ENCODE measurements at places on chromosomes 5 and 9.

GRCh38 chr9:3887221-3887653 lies 361.4 kb upstream of the RFX3 start:
- DNase-seq: no peak

DNA sequence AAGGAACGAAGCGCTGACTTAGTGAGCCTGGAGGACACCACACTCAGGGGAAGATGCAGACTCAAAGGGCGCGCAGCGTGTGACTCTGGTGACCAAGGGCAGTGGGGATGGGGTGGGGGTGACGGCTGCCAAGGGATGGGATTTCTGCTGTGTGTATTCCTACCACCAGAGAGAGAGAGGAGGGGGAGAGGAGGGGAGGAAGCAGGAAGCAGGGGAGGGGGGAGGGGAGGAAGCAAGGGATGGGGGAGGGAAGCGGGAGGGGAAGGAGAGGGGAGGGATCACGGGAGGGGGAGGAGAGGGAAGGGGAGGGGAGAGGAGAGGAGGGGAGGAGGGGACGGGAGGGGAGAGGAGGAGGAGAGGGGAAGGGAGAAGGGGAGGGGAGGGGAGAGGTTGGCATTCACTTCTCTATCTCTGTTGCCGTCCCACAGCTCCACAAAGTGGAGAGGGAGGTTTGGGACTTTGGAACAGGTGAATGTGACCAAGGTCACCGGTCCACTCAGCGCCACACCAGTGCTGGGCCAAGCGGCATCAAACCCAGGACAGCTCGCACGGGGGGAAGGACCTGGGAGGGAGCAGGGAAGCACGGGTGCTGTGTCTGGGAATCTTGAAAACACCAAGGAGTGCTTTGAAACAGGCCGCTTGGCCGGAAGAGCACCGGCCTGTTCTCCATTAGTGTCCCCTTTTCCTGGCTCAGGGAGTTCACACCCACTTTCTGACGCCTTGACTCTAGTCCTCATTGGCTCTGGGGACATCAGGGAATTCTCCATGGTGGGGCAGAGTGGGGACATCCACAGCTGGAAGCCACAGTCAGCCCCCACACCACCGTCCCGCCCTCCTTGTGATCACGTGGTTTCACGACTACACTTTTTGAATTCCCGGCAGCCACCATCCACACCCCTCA lies 77.4 kb downstream of the VAV2 start:
- DNase-seq: no peak

DNA sequence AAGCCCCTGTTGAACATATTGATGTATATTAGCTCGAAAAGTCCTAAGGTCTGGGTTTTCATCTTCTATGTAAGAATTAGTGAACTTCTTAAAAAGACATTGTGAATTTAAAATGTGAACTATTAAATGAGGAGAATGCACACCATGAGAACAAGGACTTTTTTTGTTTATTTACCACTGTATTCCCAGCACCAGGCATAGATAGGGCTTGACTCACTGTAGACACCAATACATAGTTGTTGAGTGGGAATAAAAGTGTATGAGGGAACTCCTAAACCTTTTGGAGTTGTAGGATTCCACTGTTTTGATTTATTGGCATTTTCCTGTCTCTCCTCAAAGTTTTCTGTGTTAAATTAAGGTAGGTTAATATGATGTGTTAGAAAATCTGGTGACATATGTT lies 40.3 kb downstream of the NNT start:
- no peak for DNase-seq

GRCh38 chr9:137193771-137194170 lies 5.3 kb downstream of the SSNA1 start:
- DNase-seq: no peak

DNA sequence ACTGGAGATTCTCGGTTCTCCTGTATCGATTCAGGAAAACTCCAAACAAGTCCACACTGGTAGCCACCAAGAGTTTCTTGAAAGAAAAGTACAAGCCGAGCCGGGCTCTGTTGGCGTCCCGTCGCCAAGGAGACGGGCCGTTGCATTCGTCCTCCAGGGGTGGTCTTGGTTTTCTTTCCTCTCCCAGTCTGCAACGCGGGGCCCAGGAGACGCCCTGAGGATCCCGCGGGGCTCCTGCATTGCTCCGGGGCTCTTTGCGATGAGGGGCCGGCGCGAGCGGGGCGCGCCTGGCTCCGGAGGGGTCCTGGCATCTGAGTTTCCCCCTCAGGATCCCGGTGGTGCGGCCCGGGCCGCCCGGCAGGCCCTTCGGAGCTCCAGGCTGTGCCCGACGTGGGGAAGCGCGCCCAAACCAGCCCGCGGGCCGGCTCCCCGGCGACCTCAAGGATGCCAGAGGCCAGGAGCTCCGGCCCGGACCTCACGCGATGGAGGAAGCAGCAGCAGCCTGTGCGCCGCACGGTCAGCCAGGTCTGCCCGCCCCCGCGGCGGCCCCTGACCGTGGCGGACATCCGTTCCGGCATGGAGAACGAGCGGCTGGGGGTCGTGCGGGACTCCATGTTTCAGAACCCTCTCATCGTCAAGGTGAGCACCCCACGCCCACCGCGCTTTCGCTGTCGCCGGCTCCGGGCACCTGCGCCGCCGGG lies at the start of gene CFAP77:
Gene CFAP77, plus strand, starts transcription at position 384 of the 701 bp plus-strand sequence. Its CDS starts 61 bp downstream, at position 445.
- no peak for DNase-seq

DNA sequence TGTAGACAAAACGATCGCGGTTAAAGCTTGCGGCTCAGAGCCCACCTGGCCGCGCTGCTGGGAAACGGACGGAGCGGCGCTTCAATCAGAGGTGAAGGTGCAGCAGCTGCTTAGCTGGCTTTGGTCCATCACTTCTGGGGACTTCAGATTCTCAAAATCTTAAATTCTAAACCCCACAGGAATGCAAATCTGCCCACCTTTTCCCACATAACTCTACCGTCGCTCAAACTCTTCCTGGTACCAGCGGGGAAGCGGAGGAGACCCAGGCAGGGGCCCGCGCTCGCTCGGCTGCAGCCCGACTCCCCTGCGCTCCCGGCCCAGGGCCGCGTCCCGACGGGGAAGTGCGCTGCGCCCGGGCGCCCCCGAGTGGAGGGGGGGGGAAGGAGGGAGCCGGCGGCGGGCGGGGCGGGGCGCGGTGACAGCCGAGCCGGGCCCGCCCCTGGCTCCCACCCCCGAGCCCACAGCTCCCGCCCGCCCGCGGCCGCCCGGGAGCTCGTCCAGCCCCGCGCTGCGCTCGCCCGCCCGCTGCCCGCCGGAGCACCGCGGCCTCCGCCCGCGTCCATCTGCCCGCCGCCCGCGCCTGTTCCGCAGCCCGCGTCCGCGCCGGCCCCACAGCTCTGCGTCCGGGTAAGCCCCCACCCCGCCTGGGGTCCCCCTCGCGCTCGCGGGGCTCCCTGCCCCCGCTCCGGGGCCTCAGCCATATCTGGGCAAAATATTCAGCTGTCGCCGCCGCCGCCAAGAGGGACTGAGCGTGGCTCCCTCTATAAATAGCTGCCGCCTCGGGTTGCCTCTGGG lies at the start of gene TMOD1:
Gene TMOD1, plus strand, starts transcription at position 490 of the 795 bp plus-strand sequence. CDS start 22,523 bp downstream, outside the sequence.
- no peak for DNase-seq

- DNase-seq: peak; percentile 60
Measured at GRCh38 chr5:15008476-15008875, 136.9 kb upstream of the ANKH start.

- peak; percentile 16 for DNase-seq
Measured at GRCh38 chr5:174410716-174411478, 313.5 kb upstream of the MSX2 start.

- no peak for DNase-seq
Measured at GRCh38 chr5:10600626-10601245, 36.9 kb downstream of the ANKRD33B start.

DNA sequence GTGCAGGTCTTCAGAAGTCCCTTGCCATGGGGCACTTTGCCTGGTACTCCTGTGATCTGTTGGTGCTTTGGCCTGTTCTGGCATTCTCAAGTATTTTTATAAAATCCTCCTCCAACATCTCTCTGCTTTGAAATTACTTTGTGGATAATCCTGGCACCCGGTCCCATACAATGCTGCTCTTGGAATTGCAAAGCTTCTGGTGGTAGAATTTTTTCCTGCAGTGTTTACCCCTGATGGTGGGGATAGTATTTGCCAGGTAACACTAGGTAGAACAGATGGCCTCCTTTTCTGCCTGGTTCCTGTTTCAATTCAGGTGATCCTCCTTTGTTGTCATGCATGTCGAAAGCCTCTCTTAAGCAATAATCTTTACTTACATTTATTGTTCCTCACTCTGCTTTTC lies 109.8 kb upstream of the ATP10B start:
- DNase-seq: no peak

GRCh38 chr9:34659592-34660253 lies 2.7 kb downstream of the CCL27 start:
- DNase-seq: no peak

- DNase-seq: no peak
Measured at GRCh38 chr9:127330501-127330900, 65.9 kb downstream of the GARNL3 start.

DNA sequence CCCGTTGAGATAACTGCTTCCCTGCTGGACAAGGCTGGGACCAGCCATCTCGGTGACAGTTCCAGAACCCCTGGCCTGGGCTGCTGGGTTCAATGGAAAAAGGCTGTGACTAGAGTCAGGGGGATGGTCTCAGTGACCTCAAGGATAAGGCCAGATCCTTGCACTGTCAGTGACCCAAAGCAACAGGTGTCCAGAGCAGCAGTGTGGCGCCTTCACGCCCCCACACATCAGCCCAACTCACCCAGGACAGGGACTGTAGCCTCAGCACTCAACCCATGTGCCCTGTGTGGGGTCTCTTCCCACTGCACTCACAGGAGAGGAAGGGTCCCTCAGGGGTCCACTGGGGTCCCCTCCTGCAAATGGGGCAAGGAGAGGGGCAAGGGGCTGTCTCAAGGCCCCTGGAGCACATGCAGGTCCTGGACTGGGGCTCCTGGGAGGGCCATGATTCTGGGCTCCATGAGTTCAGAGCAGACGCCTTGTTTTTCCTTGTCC lies 698 bp upstream of the LCN2 start:
- DNase-seq: no peak

- no peak for DNase-seq
Measured at GRCh38 chr5:40916226-40916625, 6.9 kb downstream of the C7 start.

DNA sequence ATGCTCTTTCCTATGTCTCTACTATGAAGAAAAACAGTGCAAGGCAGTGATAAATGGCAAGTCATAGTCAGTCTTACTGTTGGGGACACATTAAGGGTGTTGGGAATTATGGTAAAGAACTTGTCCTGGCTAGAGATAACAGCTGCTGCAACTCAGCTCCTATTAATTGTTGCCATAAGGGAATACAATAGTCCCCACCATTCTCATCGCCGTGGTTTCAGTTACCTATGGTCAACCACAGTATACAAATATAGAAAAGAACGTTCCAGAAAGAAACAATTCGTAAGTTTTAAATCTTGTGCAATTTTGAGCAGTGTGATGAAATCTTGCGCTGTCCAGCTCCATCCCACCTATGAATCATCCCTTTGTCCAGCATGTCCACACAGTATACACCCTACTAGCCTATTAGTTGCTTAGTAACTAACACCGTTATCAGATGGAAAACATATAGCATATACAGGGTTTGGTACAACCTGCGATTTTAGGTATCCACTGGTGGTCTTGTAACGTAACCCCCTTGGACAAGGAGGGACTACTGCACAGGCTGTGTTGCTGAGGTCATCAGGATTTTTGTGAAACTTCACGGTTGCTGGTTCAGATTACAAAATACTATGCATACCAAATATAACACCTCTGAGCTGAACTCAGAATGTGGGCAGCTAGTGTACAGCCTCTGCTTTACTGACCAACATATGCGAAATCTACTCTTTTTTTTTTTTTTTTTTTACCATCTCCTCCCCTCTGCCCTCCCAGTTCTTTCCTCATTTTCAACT lies 53.5 kb downstream of the ZFR start:
- DNase-seq: no peak

GRCh38 chr5:114305402-114306207 lies 56.3 kb upstream of the KCNN2 start:
- DNase-seq: no peak

GRCh38 chr9:130090915-130091314 lies 37.2 kb downstream of the GPR107 start:
- no peak for DNase-seq

- no peak for DNase-seq
Measured at GRCh38 chr9:18423791-18424531, 50.0 kb upstream of the ADAMTSL1 start.

DNA sequence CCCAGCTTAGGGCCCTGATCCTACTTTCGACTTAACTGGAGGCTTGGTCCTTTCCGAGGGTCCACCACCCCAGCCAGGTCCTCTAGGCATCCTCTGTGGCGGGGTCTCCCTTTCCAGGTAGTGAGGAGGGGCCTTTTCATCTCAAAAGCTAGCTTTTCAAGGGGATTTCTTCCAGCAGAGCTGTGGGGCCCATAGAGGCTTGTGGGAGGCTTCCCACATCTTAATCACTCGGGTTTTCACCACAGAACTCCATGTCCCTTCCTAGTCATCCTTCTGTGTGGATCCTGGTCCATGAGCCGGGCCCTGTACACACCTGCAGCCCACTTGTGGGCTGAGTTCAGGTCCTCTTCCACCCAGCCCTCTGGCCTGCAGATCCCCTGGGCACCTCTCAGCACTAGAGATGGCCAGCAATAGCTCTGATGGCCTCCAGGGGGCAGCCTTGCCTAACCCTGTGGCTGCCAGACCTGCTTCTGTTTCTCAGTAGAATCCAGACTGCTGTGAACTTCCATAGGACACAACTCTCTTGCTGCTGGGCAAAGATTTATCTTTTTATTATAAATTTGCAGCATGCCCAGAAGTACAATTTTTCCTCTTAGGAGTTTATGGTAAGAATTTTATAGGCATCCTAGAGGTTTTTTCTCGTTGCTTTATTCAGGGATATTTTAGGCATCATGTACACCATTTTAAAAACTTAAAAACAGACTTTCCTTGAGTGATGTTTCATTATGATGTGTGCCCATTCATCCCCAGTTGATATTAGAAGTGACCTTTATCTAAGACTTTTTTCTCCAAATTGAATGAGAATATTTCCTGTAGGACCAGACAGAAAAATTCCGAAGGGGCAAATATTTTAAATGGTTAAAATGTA lies 208.9 kb downstream of the TRIO start:
- no peak for DNase-seq

DNA sequence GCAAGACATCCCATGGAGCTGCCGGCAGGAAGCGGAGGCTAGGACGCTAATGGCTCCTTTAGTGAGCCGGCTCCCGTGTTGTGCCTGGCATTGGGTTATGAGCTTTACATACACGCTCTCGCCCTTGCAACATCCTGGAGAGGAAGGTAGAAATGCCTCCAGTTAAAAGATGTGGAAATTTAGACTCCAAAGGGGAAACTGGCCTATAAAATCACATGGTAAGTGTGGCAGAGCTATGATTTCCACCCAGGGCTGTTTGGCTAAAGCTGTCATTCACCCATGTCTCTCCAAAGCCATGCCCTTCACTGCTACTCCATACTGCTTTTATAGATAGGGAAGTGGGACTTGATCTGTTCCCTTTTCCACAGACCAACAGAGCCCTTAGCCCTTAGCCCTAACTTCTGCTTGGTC lies 5.2 kb downstream of the GM2A start:
- DNase-seq: no peak

DNA sequence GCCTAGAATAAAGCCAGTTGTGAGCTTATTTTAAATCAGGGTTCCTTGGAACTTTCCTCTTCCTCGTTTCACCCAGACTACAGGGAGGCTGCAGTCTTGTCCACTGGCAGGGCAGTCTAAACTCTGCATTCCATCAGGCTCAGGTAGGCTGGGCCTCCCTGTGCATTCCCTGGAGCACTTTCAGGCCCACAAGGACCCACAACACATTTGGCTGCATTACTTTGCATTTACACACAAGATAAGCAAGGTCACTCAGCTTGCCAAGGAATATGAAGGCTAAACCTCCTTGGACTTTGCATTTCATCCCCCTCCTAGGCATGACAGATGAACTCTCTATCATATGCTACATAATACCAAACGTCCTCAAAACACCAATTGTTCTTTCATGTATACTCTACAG lies 104.2 kb downstream of the MARCHF3 start:
- no peak for DNase-seq

- no peak for DNase-seq
Measured at GRCh38 chr9:33524306-33524947, 376 bp downstream of the ANKRD18B start.

All from T1000 (cell line).